Activated naive CD4-positive, alpha-beta T cell treated with anti-CD3 and anti-CD28 coated beads, Interleukin-2, amount 50 U/mL, for 16 hours (primary cell): ENCODE measurements at places on chromosomes 1 and 21.

GRCh38 chr1:71184410-71184809, 103.6 kb upstream of the ZRANB2 start:
- DNase-seq, result no peak

DNA sequence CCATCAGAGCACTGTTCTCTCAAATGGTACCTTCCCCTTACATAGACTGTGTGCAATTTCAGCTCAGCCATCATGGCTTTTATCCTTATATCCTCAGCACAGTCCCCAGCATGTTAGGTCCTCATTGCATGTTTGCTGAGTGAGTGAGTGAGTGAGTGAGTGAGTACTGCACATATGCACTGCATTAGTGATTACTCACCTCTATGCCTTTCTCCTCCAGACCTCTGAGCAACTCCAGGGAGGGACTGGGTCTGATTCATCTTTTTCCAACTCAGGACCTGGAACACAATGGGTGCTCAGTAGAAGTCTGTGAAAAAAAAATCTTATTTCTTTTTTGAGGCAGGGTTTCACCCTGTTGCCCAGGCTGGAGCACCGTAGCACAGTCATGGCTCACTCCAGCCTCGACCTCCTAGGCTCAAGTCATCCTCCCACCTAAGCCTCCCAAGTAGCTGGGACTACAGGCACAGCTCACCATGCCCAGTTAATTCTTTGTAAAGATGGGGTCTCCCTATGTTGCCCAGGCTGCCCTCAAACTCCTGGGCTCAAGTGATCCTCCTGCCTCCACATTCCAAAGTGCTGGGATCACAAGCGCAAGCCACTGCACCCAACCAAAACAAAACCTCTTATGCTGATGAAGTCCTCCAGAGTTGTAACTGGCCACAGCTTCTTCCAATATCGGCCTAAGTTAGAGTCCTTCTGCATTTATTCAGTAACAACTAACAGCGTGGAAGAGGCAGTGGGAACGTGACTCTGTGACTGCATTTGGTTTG, 23.7 kb downstream of the RNU5D-1 start:
- DNase-seq, result no peak

DNA sequence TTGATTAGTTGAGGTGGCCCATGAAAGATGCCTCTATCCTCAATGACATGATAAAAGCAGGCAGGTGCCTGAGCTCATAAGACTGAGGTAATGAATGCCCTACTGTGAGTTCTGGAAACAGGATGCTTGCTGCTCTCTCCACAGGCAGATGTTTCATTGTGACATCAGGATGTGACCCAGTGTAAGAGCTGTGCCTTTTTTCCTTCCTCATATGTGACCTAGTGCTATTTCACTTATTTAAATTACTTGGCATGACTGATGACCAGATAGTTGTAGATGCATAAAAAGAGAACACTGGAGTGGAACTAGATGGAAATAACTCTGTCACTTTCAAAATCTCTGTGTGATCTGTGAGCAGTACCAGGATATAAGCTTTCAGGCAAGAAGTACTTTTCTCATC, 31.9 kb downstream of the KIF14 start:
- DNase-seq, result no peak

- no peak for DNase-seq
Observed at GRCh38 chr1:35188578-35189392, 4.2 kb downstream of the SFPQ start.

DNA sequence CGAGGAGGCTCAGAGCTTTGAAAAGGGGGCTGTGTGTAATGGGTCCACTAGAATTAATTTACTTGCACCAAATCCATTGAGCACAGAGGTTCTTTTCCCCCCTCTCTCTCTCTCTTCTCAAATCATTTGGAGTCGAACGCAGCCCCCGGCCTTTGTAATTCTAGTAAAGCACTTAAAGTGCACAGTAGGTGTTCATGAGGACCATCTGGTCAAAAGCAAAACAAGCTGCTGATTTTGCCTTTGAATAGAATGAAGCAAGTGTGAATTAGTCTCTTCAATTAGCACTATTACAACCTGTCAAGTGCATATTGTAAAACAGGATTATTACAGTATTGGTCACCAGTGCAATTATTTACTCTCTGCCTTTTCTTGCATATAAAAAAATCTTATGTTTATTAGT, 259.9 kb downstream of the FAF1 start:
- no peak for DNase-seq

GRCh38 chr1:29032841-29033240, 90.9 kb downstream of the TMEM200B start:
- no peak for DNase-seq

DNA sequence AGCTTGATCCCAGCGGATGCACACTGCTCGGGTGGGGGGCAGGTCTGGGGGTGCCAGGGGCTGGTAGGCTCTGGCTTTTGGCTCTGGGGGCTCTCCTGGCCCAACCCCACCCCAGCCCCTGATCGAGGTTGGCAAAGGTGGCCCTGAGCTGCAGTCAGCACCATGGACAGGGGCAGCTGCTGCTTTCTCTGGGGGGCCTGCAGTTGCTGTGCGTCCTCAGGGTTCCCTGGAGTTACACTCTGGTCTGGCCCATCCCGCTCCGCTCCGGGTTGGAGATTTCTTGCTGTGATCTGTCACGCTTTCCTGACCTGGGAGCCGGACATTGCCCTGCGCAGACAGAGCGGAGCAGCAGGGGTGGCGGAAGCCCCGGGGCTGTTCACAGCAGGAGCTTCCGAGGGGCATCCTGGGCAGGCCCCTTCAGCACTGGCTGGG, 8.0 kb upstream of the PLCH2 start:
- DNase-seq, result peak; percentile 45

DNA sequence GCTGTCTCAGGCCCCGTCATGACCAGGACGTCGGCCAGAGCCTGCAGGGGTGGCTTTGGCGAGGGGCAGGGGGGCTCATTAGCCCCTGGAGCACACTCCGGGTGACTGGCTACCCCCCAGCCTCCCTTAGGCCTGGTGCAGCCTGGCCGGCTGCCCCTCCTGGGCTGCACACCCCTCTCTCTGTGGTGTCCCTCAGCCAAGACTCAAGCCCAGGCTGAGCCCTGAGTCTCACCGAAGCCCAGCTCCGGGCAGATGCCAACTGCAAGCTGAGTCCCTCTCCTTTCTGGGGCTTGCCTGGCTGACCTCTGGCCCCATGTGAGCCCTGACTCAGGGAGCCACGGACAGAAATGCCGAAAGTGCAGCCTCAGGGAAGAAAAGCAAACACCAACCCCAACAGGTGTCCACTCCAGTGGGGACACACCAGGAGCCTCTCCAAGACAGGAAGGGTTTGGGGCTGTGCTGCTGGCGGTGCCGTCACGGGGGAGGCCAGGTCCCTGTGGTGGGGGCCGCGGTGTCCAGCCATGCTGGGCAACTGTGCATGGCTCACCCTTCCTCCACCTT, 5.3 kb upstream of the IBA57 start:
- DNase-seq, result no peak

GRCh38 chr1:40385437-40386358, 12.2 kb downstream of the SMAP2 start:
- DNase-seq, result peak; percentile 52

DNA sequence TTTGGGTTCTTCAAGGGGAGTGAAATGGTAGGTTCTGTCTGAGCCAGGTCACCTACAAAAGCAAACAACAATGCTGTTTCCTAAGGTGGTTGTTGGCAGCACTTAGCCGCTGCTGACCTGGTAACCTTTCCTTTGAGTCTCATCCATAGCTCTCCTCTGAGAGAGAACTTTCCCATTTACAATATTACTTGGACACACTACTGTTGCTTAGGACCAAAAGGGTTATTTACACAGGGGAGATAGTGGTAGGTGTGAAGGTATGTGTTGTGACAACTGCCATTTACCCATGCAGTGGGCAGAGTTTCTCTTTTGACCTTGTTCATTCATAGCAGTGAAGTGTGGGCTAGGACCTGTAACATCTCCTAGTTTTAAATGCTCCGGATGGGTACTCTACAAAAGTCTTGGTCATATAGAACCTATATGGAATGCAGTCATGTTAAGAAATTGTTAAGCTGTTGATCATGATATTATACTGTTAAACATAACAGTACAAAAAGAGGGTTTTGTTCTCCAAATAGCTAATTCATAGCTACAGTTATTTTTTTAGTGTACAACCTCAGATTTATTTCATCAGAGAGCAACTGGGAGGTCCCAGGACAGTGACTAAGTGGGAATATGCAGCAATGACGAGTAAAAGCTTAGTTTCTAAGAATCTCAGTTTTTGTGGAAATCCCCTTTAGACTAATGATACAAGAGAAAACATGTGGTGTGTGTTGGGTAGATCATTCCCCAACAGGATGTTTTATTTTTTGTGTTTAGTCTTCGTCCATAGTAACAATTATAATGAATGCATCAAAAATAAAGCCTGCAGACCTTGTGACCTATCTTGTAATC, 219.7 kb downstream of the NFIA start:
- no peak for DNase-seq

DNA sequence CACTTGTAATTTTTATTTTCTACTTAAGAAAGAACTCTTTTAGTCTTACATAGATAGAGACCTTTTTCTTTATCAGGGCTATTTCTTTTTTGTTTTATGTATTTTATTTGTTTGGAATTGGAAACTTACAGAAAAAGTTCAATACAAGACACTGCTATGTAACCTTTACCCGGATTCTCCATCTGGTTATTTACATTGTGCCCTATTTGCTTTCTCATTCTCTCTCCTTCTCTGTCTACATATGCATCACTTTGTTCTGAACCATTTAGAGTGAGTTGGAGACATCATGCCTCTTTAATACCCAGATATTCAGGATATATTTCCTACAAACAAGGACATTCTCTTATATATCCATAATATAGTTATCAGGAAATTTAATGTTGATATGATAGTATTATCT, 18.3 kb downstream of the AXDND1 start:
- no peak for DNase-seq

DNA sequence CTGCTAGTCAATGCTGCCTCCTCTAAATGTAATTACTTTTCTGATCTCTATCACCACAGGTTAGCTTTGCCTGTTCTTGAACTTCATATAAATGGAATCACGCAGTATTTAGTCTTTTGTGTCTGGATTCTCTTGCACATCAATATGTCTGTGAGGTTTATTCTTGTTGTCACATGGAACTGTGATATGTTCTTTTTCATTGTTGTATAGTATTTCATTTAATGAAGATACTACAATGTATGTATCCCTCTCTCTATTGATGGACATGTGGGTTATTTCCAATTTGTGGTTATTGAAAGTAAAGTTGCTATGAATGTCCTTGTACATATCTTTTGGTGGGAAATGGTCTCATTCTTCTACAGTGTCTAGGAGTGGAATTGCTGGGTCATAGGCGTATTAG, 16.7 kb upstream of the PADI1 start:
- no peak for DNase-seq

DNA sequence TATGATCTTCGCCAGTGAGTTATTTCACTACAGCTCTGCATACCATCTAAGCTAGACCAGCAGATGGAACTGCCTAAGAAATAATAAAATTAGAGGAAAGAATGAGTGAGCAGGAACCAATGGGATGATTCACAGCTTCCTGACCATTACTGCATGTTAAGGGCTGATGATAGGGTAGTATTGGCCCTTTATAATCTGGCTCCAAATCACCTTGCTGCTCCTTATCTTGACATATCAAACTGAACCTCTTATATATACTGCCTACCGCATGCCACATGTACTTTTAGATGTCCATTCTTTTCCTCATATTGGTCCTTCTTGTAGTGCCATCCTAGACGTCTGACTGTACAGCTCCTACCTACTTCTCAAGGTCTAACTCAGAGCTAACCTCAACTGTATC, 524.4 kb downstream of the DPYD start:
- no peak for DNase-seq

DNA sequence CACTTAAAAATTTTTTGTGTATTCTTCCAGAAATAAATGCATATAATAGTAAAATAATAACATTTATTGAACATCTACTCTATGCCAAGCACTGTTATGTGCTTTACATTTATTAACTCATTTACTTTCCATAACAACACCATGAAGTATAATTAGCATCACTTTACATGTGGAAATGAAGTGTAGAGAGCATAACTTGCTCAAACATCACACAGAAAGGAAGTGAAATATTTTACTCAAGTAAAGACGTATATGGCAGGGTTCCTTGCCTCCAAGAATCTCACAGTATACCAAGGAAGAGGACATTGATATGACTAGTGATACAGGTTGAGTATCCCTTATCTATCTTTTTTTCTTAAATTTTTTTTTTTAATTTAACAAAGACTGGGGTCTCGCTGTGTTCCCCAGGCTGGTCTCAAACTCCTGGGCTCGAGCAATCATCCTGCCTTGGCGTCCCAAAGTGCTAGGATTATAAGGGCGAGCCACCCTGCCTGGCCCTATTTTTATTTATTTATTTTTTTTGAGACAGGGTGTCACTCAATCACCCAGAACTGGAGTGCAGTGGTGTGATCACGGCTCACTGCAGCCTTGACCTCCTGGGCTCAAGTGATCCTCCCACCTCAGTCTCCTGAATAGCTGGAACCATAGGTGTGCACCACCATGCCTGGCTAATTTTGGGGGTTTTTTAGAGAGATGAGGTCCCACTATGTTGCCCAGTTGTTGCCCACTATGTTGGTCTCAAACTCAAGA, 7.7 kb upstream of the CLIC4 start:
- no peak for DNase-seq

- no peak for DNase-seq
Observed at GRCh38 chr1:229225331-229225782, 45.6 kb upstream of the RAB4A start.

DNA sequence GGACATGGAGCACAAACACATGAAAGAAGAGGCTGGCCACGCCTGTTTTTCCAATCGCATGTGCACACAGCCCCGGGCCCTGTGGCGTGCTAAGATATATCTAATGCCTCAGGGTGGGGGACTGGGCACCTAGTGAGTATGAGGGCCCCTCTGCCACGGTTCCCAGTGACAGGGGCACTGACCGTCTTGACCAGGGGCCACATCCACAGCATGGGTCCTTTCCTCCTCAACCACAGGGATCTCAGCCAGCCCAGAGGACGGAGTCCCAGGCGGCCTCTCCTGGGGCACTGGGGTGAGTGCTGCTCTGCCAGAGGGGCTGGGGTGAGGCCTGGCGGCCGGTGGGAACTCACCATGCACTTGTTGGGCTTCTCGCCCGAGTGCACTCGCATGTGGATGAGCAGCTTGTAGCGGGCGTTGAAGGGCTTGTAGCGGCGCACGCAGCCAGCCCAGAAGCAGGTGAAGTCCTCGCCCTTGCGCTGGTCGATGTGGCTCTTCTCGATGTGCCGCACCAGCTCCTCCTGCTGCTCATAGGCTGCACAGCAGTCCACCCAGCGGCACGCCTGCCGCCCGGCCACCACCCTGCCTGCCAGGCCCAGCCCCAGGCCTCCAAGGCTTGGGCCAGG, 134.7 kb downstream of the DMRTB1 start:
- no peak for DNase-seq
